OCI-M1 (cell line): ENCODE measurements at places on chromosomes 1 and 21.

- no peak for DNase-seq
Measured at GRCh38 chr21:45276596-45276995, 11.1 kb downstream of the POFUT2 start.

GRCh38 chr1:218904416-218904815 lies 269.3 kb upstream of the LYPLAL1 start:
- DNase-seq = no peak

- DNase-seq = no peak
Measured at GRCh38 chr1:217133958-217134856, 411.0 kb upstream of the ESRRG start.

DNA sequence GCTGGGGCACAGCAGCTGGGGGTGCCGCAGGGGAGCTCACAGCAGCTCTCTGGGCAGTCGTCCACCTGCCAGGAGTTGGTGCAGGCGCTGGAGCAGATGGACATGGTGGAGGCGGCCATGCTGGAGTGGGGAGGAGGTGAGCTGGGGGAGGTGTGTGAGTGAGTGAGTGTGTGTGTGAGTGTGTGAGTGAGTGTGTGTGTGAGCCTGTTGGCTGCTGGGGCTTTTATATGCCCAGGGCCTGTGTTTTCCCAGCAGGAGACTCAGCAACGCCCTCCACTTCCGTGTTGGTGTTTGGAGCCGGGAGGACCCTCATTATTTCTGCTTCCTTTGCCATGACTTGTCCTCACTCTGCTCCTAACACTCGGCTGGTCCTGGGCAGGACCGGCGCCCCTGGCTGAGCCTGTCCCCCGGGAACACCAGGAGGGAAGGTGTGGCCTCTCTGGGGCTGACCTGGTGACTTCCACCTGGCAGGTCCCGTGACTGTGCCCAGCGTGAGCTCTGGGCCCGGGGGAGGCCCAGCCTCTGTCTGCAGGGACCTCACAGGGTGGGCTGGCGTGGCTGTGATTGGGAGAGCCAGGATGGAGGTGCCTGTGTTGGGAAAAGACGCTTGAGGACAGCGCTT lies at the start of gene KRTAP10-2:
Gene KRTAP10-2 (minus strand): TSS at position 166 of the 622 bp plus-strand sequence. CDS start 47 bp downstream, at position 119.
- no peak for DNase-seq

- DNase-seq = no peak
Measured at GRCh38 chr1:5774019-5774418, 218.2 kb downstream of the NPHP4 start.

GRCh38 chr1:44790968-44791801 lies 3.2 kb upstream of the BEST4 start:
- no peak for DNase-seq

GRCh38 chr1:198118134-198118533 lies 38.7 kb upstream of the NEK7 start:
- DNase-seq = no peak

DNA sequence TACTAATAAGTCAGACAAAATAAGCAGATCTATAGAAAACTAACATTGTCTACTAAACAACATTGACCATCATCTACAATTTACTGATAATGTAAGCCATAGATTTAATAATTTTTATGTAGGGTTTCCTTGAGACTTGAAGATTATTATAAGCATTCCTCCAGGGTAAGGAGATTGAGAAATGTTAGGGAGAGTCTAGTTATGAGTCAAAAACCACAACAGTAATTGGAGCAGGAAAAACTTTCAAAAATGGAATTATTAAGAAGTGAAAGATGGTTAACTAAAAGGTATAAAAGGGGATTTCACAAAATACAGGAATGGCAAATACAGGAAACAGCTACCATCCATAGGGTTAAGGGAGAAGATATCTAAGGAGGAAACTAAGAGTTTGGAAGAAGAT lies 12.4 kb upstream of the UHMK1 start:
- no peak for DNase-seq

DNA sequence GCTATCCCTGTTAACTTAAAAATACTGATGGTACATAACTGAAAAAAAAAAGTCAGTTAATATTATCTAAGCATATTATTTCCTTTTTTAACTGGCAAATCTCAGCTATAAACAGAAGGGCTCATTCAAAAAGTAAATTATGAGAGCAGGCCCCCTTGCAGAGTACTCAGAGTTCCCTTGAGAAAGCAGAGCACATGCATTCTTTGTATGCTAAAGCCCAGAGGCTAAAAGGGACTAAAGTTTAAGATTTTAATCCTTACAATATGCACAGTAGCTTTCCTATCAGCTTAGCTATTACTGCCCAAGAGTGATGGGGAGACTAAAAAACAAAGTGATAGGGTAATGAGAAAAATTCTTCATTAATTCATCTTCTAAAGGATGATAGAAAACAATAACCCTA lies 18.5 kb downstream of the SLC16A1 start:
- DNase-seq = peak; percentile 55

DNA sequence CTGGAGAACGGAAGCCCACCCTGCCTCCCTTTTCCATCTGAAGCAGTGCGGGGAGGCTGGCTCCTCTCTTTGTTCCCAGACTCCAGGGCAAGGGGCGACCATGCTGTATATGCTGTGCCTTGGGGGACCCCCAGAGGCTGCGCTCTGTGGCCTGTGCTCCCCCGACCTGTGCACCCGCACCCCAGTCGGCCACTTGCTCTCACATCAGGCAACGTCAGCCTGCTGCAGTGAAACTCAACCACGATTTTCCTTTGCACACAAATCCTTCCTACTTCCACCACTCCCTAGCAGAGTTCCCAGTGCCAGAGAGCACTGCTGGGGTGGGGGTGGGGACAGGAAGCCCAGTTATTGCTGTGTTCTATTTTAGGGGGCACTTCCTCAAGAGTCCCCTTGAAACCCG lies 52.5 kb downstream of the SIM2 start:
- DNase-seq = no peak

GRCh38 chr1:160466961-160467360 lies 56.1 kb downstream of the SLAMF6 start:
- DNase-seq = no peak

DNA sequence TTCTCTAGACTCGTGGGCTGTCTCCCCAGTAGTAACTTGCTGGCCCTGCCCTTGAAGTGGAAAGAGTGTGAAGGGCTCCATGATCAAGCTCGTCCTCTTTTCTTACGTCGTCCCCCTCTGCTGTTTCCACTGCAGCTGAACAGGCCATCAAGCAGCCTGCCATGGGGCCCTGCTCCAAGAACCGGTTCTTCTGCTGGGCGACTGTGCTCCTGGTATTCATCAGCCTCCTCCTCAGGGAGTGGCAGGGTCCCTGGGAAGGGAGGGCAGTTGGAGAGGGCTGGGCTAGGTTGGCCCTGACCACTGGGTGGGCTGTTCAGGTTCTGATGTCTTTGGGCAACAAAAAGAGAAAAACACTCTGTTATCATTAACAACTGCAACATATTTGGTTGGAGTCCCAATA lies 151.5 kb downstream of the FCRL5 start:
- DNase-seq = no peak

- DNase-seq = no peak
Measured at GRCh38 chr1:43206600-43207228, 34.6 kb downstream of the CFAP57 start.

GRCh38 chr1:222813866-222814535 lies 838 bp upstream of the DISP1 start:
- no peak for DNase-seq

DNA sequence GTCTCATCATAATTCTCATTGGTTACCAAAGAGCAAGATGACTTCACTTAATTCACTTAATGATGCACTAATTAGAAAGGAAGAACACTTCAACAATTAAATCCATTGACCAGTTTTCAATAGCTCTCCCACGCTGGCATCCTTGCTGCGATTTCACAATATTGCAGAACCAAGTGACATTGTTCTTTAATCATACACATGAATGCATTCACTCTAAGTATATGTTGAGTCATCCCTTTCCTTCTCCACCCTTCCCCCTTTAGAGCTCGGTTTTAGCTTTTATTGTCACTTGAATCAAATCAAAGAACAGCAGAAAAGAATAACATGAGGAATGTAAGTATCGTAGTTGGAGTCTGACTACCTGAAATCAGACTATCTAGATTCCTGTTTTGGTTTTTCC lies 233.6 kb upstream of the FMN2 start:
- peak; percentile 78 for DNase-seq

DNA sequence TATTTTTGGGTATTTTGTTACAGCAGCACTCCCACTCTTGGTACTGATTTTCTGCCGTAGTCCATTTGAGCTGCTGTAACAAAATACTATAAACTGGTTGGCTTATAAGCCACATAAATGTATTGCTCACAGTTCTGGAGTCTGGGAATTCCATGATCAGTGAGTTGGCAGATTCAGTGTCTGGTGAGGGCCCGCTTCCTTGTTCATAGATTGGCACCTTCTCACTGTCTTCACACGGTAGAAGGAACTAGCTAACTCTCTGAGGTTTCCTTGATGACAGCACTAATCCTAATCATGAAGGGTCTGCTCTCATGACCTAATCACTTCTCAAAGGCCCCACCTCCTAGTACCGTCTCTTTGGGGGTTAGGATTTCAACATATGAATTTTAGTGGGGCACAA lies 85.2 kb downstream of the HHAT start:
- no peak for DNase-seq

GRCh38 chr1:225517697-225518096 lies 89.9 kb upstream of the LBR start:
- no peak for DNase-seq

DNA sequence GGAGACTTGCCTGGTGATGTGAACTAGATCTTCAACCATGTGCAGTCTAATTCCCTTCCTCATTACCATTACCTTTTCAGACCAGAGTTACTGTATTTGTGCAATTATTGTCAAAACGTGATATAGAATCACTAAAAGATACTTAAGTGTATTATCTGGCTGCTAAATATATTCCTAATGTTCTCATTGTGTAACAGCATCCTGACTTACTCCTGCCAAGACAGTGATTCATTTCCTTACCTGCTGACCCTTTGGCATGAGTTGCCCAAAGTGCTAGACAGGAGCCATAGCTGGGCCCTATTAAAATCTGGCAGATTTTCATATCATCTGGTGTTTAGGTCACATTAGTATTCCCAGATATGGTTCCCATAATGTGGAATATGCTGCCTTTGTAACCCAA lies 598.3 kb upstream of the CAMK1G start:
- DNase-seq = no peak

GRCh38 chr1:234970731-234971476 lies 157.7 kb downstream of the TOMM20 start:
- DNase-seq = no peak

DNA sequence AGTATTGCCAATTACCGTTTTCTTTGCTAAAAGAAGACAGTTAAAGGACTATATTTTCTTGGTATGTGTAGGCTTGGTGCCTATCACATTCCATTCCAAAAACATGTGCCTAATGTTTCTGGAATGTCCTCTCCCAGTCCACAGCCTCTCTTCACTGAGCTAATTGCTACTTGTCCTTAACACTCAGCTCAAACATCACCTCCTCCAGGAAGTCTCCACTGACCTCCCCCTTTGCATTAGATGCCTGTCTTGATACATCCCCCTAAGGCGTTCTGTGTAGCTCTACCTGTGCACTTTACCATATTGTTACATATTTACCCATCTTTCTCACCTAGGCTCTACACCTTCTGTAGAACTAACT lies 195.6 kb upstream of the CAMK1G start:
- DNase-seq = no peak

- no peak for DNase-seq
Measured at GRCh38 chr1:224407571-224408293, 26.9 kb downstream of the WDR26 start.

DNA sequence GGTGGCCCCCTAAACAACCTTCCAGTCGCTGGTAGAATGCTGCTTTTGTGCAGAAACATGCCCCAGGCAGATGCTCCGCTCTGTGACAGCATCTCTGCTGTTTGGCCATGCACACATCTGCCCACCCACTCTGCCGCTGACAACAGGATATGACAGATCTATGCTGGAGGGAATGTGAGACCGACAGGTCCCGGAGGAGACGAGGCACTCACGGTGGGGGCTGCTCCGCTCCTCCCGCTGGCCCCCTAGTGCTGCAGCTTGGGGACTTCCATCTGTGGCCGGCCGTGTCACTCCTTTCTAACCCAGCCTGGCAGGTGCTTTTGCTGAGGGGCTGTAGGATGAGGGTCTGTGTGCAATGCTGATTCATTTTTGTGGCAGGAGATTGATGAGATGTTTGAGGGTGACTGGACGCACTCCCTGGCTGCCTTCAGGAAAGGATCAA lies 49.1 kb upstream of the DMRTB1 start:
- DNase-seq = no peak

DNA sequence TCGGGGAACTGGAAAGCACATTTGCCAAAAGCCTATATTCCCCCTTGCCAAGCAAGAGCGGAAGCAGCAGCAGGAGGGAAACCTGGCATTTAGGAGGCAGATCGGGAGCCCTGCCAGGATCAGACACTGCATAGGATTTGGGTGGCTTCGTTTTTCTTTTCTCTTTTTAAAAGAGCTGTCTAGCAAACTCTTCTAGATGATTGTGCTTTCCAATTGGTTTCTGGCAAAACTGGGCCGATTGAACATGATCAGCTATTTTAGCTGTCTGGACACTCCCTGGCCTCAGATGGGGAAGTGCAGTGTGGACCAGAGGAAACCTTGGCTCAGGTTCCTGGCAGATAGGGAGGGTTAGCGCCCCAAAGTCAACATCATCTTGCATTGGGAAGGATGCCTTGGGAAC lies 414.0 kb upstream of the KAZN start:
- no peak for DNase-seq

DNA sequence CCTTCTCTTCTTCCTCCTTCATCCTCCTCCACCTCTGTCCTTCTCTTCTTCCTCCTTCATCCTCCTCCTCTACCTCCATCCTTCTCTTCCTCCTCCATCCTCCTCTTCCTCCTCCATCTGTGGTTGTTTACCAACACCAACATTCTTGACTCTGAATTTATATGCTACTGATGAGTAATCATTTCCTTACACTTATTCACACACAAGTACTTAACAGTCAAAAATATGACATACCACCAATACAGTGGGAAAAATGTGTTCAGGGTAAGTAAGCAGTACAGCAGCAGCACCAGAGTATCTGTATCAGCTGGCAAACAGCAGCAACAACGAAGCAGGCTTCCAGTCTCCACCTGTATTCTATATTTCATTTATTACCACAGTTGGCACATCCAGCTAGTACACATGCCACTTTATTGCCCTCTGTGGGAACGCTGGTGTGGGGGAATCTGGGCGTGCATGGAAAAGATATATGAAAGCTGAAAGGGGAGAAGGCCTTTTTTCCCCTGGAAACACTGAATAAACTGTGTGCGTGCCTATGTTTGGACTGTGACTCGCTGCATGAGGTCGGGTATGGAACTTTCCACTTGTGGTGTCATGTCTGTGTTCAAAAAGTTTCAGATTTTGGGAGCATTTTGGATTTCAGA lies 16.0 kb downstream of the ADSS2 start:
- DNase-seq = no peak

DNA sequence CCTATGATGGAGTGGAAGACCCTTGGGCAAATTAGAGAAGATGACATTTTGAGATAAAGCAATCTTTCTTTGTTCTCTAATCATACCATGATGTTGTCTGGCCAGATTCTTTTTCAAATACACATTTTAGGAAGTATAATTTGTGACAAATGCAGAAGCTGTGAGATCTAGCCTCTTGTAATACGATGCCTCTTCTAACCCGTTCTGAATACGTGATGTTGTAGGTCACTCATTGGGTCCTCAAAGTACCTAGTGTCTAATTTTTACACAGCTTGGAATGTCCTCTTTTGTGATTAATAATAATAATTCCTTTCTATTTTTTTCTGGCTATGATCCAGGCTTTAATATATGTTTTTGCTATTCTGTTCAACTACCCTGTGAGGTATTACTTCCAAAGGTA lies 502.7 kb downstream of the NUF2 start:
- no peak for DNase-seq
